Endodermal cell (in vitro differentiated cells): ENCODE measurements at places on chromosomes 7 and 10. TPM values are rescaled to one million over a fixed set of nuclear protein-coding genes. Genes with fewer than 3 reads are reported as not detected.

WBP1L gene
- total RNA-seq = 25.1 and 25.8 TPM in 2 replicates

- H3K27me3 ChIP-seq = no peaks in the 10 kb centered on the region
- H3K4me1 ChIP-seq = no peaks in the 10 kb centered on the region
- H3K4me3 ChIP-seq = no peak overlapping the region
- H3K27ac ChIP-seq = no peak overlapping the region
Observed at GRCh38 chr7:86929293-86930109, 130.0 kb downstream of the ELAPOR2 start.

- no peak overlapping the region for H3K4me3 ChIP-seq
- H3K36me3 ChIP-seq = no peaks in the 10 kb centered on the region
- no peak overlapping the region for H3K27ac ChIP-seq
- H3K27me3 ChIP-seq = no peaks in the 10 kb centered on the region
- no peak for DNase-seq
- H3K4me1 ChIP-seq = no peaks in the 10 kb centered on the region
Observed at GRCh38 chr7:33369888-33370287, 240.5 kb downstream of the BBS9 start.

DNA sequence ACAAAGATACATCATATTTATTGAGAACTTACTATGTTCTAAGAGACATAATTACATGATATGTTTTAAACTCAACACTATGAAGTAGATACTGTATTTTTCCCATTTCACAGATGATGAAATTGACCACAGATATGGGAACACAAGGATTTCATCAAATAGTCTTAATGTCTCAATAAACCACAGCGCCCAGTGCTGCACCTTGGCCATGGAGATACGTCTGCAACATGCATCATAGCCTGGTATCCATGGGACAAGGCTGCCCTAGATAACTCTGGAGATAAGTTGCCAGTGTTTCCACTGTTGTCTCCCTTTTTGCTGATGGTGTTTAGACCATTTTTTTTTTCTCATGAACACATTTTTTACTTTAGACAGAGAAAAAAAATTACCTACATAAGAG lies 97.5 kb downstream of the GNAT3 start:
- no peak for DNase-seq
- no peaks in the 10 kb centered on the region for H3K36me3 ChIP-seq
- no peak overlapping the region for H3K4me3 ChIP-seq

PNLIPRP3 gene
- total RNA-seq = not detected in 3 replicates

- H3K27ac ChIP-seq = no peak overlapping the region
- DNase-seq = no peak
- no peak overlapping the region for H3K4me3 ChIP-seq
Observed at GRCh38 chr10:82440775-82441174, 565.8 kb downstream of the NRG3 start.

GRCh38 chr10:65413001-65413400 lies 1512.8 kb upstream of the LRRTM3 start:
- no peak overlapping the region for H3K27ac ChIP-seq
- no peaks in the 10 kb centered on the region for H3K27me3 ChIP-seq
- H3K4me3 ChIP-seq = no peak overlapping the region
- H3K36me3 ChIP-seq = no peaks in the 10 kb centered on the region
- no peak for DNase-seq

DNA sequence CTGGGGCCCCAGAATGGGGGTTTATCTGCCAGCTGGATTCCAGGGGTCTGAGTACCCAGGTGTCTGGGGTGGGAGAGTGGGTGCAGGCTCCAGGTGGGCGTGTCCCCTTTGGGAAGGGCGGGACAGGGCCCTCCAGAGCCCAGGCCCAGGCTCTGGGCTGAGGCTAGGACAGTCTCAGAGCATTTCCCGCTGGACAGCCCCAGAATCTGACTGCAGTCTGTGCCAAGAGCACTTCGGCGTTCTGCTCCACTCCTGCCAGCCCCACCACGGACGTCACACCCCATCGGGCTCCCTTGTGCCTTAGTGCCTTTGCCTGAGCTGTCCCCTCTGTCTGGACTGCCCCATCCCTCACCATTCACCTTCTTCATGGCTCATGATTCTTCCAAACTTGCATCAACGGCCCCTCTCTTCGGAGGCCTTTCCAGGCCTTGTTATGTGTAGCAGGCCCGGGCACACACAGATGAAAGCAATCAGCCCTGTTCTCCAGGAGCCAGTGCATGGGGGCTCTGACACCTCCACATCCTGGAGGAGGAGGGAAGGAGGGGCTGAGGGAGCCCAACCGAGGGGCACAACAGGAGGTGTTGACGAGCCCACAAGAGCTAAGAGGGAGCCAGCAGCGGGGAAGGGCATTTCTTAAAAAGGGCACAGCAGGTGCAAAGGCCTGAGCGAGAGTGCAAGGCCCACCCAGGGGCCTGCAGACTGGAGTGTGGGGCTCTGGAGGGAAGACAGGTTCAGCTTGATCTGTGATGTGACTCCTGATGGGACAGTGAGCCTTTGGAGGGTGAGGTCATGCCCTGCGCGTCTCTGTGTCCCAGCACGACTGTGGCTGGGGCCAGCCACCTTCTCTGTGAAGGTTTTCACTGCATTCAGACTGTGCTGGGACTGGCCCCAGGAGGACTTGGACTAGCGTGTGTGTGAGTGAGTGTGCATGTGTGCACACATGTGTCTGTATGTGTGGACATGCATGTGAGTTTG lies 41.7 kb downstream of the GTF2IRD1 start:
- no peaks in the 10 kb centered on the region for H3K27me3 ChIP-seq
- no peak overlapping the region for H3K4me3 ChIP-seq
- peak; percentile 48 for DNase-seq

RHOBTB1 gene
- 5.0 to 6.7 TPM (median 6.6 TPM) in 3 replicates for total RNA-seq

DNA sequence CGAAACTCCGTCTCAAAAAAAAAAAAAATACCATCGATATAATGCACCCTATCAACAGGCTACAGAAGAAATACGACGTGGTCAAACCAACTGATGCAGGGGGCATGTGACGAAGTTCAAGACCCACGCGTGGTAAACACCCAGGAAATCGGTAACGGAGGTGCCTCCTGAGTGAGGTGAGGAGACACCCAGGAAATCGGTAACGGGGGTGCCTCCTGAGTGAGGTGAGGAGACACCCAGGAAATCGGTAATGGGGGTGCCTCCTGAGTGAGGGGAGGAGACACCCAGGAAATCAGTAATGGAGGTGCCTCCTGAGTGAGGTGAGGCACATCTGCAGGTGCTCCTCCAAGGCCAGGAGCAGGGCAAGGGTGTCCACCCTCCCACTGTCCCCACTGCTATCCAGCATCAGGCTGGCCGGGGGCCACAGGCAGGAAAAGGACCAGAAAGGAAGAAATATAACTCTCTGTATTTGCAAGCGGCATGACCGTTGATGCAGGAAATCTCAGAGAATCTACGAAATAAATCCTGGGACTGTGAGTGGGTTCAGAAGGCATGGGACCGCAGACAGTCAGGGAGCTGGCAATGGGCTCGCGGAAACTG lies 10.7 kb upstream of the GPR146 start:
- H3K4me3 ChIP-seq = no peak overlapping the region
- no peak for DNase-seq
- H3K27ac ChIP-seq = no peak overlapping the region
- peaks cover 11% of the 10 kb centered on the region for H3K36me3 ChIP-seq

DNA sequence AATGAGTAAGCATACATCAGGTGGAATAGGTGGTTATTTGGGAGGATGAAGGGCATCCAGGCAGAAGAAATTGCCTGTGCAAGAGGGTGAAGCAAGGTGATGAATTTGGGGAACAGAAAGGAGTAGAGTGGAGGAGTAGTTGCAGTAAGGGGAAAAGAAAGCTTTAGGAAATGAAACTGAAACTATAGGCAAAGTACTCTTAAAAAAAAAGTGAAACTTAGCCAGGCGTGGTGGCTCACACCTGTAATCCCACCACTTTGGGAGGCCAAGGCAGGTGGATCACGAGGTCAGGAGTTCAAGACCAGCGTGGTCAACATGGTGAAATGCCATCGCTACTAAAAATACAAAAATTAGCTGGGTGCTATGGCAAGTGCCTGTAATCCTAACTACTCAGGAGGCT lies 17.6 kb downstream of the NUP205 start:
- H3K36me3 ChIP-seq = peaks cover 92% of the 10 kb centered on the region
- H3K4me3 ChIP-seq = no peak overlapping the region
- H3K4me1 ChIP-seq = no peaks in the 10 kb centered on the region
- H3K27ac ChIP-seq = no peak overlapping the region
- no peak for DNase-seq
- no peaks in the 10 kb centered on the region for H3K27me3 ChIP-seq

- no peak overlapping the region for H3K27ac ChIP-seq
- no peaks in the 10 kb centered on the region for H3K27me3 ChIP-seq
- H3K36me3 ChIP-seq = no peaks in the 10 kb centered on the region
- H3K4me3 ChIP-seq = no peak overlapping the region
Observed at GRCh38 chr10:73991884-73992245, 6.1 kb upstream of the VCL start.

GNGT1 gene
- not detected in 3 replicates for total RNA-seq

GRCh38 chr10:31706464-31707092 lies 222.1 kb downstream of the ARHGAP12 start:
- H3K36me3 ChIP-seq = no peaks in the 10 kb centered on the region
- peak overlapping the region; percentile 96 for H3K27ac ChIP-seq
- no peaks in the 10 kb centered on the region for H3K27me3 ChIP-seq
- peaks cover 7% of the 10 kb centered on the region for H3K4me1 ChIP-seq

DNA sequence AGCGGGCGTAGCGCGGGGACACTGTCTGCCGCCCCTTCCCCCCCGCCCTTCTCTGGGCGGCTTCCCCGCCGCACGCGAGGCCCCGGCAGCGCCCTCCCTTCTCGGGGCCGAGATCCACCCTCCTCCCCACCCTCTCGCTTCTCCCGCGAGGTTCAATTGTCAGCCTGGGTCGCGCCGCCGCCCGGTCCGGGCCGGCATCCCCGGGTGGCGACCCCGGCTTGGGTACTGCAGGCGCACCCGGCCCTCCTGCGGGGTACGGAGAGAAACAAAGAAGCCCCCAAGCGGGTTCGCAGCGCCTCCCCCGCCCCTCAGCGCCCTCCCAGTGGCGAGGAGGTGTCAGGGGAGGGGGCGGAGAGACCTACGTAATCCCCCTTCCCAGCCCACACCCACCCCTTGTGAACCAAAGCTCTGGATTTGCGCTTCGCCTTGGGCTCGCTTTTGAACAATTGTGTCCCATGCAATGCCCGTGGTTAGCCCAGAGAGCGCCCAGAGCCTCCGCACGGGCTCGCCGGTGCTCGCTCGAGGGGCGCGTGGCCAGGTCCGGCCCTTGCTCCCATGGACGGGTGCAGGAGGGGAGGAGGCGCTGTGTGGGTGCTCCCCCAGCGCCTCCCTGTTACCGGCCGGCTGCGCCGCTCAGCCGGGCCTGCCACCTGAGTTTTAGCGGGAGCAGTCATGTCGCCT lies 634 bp downstream of the HECW1 start:
- H3K4me1 ChIP-seq = no peaks in the 10 kb centered on the region
- H3K4me3 ChIP-seq = peak overlapping the region; percentile 79
- peaks cover 49% of the 10 kb centered on the region for H3K27me3 ChIP-seq
- no peaks in the 10 kb centered on the region for H3K36me3 ChIP-seq

DNA sequence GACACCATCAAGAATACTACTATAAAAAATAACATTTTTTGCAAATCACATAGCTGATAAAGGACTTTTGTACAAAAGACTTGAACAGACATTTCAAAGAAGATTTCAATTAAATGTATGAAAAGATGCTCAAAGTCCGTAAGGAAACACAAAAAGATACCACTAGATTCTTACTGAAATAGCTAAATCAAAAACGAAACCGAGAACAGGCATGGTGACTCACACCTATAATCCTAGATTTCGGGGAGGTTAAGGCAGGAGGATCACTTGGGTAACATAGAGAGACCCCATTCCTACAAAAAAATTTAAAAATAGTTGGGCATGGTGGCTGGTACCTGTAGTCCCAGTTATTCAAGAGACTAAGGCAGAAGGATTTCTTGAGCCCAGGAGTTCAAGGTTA lies 520.2 kb upstream of the GRM3 start:
- no peaks in the 10 kb centered on the region for H3K4me1 ChIP-seq
- no peaks in the 10 kb centered on the region for H3K36me3 ChIP-seq
- no peak for DNase-seq

GRCh38 chr7:99165816-99166215 lies 21.9 kb upstream of the SMURF1 start:
- no peaks in the 10 kb centered on the region for H3K36me3 ChIP-seq
- H3K4me3 ChIP-seq = no peak overlapping the region
- no peak overlapping the region for H3K27ac ChIP-seq
- H3K27me3 ChIP-seq = no peaks in the 10 kb centered on the region
- H3K4me1 ChIP-seq = no peaks in the 10 kb centered on the region

GRCh38 chr7:134395604-134396003 lies 63.3 kb downstream of the AKR1B1 start:
- no peak overlapping the region for H3K27ac ChIP-seq
- H3K4me1 ChIP-seq = no peaks in the 10 kb centered on the region
- H3K4me3 ChIP-seq = no peak overlapping the region
- no peaks in the 10 kb centered on the region for H3K27me3 ChIP-seq
- no peaks in the 10 kb centered on the region for H3K36me3 ChIP-seq

- DNase-seq = no peak
- H3K36me3 ChIP-seq = no peaks in the 10 kb centered on the region
- H3K4me3 ChIP-seq = peak overlapping the region; percentile 51
Observed at GRCh38 chr7:94445696-94446194, 51.0 kb downstream of the COL1A2 start.

GRCh38 chr10:112336556-112337201 lies 37.2 kb upstream of the ACSL5 start:
- DNase-seq = no peak
- H3K4me3 ChIP-seq = no peak overlapping the region
- H3K27me3 ChIP-seq = no peaks in the 10 kb centered on the region
- peaks cover 14% of the 10 kb centered on the region for H3K4me1 ChIP-seq
- H3K27ac ChIP-seq = no peak overlapping the region
- H3K36me3 ChIP-seq = no peaks in the 10 kb centered on the region

DNA sequence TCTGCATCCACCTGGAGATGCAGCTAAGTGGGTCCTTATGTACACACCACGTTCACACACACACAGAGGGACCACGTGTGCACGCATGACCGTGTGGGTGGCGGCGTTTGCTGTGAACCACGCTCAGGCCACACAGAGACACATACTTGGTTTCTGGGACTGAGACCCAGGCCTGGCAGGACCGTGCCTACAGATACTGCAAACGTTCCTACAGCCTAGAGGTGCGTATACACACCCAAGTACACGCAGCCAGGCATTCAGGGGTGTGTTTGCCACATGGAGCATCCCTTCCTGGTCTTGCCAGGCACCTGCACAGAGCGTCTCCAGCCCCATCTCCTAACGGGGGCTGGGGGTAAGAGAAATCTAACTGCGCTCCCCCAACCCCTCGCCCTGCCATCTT lies 49.0 kb upstream of the GTF2IRD1 start:
- H3K27ac ChIP-seq = no peak overlapping the region
- DNase-seq = no peak
- H3K36me3 ChIP-seq = peaks cover 36% of the 10 kb centered on the region
- no peaks in the 10 kb centered on the region for H3K27me3 ChIP-seq
- H3K4me1 ChIP-seq = no peaks in the 10 kb centered on the region
